ENCODE measurements at places on chromosomes 5 and 9.

- DNase-seq = no peak
Measured at GRCh38 chr5:2991884-2992283, 240.4 kb upstream of the IRX2 start.

GRCh38 chr9:99954819-99955218, 48.4 kb downstream of the STX17 start:
- no peak for DNase-seq

DNA sequence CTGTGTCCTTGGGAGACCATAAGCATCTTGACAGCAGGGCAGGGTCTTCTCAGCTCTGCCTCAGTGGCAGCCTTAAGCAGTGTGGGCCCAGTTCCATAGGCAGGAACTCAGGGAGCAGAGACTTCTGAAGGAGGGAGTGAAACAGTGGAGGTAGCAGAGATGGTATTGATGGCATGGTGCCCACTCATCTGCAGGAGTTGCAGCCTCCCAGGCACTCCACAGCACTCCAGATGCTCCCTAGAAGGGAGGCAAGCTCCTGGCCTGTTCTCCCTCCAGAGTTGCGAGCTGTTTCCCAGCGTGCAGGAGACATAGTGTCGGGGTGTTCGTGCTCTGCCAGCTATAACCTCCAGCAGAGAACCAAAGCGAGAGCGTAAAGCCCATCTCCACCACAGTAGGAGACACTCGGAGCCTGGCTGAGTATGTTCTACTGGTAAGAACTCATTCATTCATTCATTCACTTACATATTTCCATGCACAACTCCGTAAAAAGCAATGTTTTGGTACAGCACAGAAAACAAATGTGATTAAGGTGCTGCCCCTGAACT, 31.4 kb upstream of the UNC5A start:
- no peak for DNase-seq

DNA sequence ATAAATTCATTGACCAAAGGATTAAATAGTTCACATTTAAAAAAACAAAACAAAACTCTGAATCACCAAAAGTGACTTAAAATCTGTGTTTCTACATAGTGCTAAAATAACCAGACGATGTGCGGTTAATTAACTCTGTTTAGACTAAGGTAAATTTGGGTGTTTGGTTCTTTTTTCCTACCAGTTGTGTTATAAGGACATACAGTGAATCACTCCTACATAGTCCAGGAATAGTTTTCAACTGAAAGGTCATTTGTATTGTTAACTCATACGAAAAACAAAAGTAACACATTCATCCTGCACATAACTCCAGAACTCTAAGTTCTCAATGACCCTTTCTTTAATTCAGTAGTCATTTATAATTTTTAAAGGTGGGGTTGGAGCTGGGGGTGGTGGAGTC, 203.7 kb downstream of the GLIS3 start:
- no peak for DNase-seq

DNA sequence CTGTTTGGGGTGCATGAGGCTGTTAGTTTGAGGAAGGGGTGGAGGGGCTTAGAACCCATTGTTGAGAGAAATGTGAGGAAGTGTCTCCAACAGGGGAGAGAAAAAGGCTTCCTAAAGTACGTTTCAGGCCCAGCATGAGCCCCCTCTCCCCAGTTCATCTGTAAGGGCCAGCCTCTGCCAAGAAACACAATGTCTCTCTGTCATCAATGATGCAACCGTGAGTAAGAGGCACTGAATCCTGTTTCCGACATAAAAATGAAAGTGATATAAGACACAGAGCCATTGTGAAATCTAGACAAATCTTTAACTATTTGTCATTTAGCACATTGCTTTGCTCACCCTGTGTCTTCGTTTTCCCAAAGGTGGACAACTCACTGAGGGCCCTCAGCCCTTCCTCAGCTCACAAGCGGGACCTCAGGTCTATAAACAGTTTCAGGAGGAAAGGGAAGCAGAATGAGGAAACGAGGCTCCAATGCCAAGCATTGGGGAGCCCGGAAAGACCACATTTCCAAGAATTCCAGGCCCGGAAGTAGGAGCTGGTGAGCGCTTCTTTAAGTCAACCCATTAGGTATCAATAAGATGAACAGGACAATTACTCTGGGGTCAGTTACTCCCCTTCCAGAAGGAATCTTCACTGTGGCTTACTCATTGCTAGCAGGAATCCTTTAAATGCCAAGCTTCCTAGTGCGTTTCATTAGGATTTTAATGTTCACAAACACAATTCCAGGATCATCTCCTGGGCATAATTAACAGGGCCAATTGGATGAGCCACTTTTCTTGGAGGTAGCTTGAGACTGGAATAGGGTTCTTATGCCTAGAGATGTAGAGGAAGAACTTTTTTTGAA, 59.0 kb upstream of the KLF4 start:
- peak; percentile 60 for DNase-seq

DNA sequence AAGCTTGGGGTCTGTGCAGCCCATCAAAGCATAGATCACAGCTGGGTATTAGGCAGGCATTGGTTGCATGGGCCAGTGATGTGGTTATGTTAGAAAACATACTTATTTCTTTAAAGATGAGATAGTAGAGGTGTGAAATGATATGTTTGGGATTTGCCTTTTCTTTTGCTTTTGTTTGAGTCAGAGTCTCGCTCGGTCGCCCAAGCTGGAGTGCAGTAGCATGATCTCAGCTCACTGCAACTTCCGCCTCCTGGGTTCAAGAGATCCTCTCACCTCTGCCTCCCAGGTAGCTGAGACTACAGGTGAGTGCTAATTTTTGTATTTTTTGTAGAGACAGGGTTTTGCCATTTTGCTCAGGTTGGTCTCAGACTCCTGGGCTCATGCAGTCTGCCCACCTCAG, 84.8 kb downstream of the PDE6A start:
- no peak for DNase-seq

DNA sequence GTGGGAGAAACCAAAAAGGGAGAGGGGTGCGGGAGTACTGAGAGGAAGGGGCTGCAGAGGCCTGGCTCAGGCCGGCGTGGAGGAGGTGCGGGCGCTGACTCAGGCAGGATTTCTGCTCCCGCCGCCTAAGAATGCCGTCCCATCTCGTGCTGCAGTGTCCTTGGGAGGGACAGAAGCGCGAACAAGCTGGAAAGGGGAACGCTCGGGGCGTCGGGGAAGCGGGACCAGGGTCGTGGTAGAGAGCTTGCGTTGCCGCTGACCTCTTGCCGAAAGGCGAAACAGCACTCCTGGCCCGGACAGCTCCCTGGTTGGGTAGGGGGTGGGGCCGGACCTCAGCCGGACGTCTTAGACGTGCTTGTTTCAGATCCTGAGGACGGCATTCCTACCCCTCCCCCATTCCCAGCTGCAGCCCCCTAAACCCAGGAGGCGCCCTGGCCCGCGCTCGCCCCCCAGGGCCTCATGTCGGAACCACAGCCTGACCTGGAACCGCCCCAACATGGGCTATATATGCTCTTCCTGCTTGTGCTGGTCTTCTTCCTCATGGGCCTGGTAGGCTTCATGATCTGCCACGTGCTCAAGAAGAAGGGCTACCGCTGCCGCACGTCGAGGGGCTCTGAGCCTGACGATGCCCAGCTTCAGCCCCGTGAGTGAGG, 1.1 kb downstream of the RELL2 start:
- peak; percentile 81 for DNase-seq

DNA sequence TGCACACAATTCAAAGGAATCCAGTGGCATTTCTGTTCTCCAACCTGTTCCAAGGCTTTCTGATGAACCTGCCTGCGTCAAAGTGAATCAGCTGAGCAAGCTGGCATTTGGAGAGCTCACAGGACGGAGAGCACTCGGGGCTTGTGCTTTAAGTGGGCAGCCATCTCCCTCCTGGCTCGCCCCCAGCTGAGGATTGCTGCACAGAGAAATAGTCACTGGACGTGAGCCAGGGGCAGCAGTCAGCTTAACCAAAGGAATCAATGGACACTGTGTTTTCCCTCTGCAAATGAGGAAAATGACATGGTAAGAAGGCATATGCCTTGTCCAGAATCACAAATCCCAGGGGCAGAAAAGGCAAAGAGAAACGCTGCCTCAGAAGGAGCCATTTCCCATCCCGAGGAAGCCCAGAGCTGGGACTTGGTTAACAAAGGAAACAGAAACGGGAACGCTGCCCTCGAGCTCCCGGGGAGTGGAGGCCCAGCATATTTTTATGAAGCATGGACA, 299.4 kb downstream of the ZSWIM6 start:
- DNase-seq = no peak

GRCh38 chr5:135584276-135584675, 5.5 kb upstream of the CXCL14 start:
- no peak for DNase-seq

GRCh38 chr5:73615085-73615484, 10.9 kb upstream of the ARHGEF28 start:
- DNase-seq = no peak

GRCh38 chr5:143494162-143494561, 90.7 kb upstream of the NR3C1 start:
- DNase-seq = peak; percentile 66

DNA sequence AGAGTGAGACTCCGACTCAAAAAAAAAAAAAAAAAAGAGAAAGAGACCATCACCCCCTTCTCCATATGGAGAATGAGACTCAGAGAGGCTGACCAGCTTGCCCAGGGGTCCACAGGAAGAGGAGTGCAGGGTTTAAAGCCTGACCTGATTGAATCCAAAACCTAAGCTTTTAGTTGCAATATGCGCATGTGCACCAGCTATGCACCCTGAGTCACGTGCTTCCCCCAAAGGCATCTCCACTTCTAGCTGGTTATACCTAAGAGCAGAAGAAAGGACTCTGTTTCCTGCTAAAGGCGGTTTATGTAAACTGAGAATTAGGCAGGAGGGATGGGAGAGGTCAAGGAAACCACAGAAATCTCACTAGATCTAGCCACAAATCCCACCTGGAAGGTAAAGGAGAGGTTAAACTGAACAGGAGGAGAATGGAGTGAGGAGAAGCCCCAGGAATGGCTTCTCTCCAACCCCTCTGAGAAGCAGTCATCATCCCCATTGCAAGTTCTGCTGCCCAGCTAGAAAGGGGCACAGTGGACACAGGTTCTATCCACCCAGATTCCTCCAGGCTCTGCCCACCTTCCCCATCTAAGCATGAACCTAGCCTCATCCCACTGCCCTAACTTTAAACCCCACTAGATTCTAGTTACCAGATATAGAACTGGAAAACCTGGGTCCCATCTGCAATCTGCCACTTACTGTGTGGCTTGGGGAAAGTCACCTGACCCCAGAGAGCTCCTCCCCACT, 171.3 kb downstream of the ACTL7B start:
- DNase-seq = no peak

DNA sequence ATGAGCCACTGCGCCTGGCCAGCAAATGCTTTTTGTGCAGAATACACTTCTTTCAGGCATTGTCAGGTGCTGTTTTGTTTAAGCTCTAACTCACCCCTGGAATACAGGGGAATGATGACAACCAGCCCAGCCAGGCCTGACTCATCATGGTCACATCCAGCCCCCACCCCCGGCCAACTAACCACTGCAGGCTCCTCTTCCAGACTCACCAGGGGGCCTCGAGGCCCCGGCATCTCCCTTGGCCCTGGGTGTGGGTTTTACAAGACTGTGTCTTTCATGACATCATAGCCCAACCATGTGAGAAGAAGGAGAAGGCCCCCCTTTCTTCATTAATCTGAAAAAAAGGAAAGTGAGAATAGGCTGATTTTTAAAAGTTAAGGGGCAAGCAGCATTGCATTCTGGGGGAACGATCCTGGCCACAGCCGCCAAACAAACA, 35.5 kb downstream of the OLFML2A start:
- DNase-seq = peak; percentile 84

GRCh38 chr9:32741706-32742105, 41.6 kb upstream of the TMEM215 start:
- no peak for DNase-seq

DNA sequence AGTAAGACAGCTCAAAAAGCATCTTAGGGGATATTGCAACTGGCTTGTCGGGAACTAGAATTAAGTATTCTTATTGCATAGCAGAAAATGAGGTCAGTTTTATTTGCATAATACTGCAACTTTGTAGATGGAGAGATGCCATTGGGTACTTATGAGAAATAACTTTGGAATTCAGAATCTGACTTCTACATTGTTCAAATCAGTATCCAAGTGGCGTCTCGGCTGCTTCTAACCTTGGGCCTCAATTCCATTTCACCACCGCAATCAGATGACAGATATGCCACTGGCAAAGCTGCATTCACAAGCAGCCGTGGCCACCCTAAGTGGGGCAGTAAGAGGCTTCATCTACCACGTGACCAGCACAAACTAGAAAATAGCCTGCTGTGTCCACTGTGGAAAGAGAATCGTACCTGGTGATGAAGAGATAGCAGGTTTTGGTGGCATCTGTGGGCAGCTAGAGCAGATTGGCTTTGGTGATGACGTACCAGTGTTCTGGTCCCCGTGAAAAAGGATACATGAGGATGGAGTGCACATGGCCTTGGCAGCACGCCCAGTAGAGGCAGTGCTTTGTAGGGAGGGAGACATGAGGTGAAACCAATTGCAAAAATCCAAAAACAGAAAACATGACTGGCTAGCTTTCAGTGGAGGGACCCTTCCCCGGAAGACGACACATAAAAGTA, 116.6 kb downstream of the KLHL3 start:
- peak; percentile 71 for DNase-seq

DNA sequence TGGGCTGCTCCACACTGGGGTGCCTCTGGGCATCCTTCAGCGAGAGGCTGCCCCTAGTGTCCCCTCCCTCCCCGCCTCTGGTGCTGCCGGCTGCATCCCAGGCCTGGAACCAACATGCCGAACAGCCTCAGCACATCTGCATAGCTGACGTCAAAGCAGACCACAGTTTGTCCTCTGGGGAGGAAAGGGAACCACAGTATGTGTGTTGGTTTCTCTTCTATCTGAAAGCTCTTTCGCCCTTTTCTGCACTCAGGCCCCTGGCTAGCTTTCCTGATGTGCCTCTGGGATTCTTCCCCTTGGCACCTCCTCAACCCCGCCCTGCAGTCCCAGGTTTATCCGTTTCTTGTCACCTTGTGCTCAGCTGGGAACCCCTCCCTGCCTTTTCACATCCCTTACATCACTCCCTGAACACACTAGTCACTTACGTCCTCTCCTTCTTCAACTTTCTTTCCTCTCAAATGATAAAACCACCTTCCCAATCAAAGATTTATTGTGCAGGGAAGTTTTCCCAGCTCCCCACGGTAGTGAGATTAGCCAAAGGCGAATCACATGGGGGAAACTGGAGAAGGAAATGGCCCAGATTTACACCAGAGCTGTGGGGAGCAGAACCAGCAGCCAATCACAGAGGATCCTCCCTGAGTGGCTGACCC, 35.5 kb upstream of the B4GALT1 start:
- DNase-seq = peak; percentile 59

GRCh38 chr5:140992828-140993227, 26.6 kb downstream of the PCDHAC2 start:
- DNase-seq = no peak

GRCh38 chr9:87950765-87951488, 23.4 kb downstream of the CDK20 start:
- DNase-seq = no peak

DNA sequence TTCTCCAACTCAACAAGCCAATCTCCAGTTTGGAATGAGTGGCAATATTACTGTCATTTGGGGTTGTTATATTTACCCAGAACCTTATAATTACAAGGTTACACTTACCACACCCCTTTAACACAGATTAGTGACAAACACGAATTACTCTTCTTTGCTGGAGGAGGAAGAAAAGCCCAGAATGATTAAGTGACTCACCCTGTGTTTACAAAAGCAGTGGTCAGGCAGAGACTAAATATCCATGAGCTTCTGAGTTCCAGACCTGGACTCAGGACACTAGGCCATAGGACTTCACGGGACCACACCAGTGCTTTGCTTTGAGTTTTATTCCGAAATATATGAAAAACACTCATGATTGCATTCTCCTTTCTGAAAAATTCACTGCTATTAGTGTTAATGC, 370.8 kb downstream of the TLE1 start:
- no peak for DNase-seq
